ENCODE measurements at places on chromosomes 16 and 17.
A peak's percentile ranks its signal among the peaks of the same experiment; 100 is the strongest.

DNA sequence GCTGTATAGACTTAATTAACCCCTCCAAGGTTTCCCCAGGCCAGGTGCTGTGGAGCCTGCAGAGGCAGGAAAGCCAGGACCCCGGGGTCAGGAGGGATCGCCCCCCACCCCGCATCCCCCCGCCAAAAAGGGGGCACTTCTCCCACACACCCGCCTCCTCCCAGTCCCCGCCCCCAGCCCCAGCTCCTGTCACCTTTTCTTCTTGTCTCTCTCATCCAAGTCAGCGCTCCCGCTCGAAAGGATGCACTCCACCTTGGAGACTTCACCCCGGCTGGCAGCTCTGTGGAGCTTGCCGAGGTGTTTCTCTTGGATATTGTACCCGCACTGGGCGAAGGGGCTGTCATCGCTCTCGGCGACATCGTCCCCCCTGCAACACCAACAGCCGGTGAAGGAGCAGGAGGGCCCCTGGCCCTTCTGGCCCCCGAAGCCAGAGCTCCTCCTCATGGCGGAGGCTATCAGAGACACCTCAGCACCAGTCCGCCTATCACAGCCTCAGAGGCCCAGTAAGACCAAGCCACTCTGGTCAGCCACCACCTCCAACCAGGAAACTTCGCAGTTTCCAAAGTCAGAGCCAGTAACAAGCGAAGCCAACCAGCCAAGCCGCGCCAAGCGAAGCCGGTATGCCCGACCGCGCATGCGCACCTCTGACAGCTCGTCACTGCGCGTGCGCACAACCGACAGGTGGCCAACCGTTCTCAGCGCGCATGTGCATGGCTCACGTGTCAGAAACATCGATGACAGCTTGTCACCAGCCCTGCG is 52.5 kb downstream of the SHCBP1 start:
- no peak for DNase-seq

DNA sequence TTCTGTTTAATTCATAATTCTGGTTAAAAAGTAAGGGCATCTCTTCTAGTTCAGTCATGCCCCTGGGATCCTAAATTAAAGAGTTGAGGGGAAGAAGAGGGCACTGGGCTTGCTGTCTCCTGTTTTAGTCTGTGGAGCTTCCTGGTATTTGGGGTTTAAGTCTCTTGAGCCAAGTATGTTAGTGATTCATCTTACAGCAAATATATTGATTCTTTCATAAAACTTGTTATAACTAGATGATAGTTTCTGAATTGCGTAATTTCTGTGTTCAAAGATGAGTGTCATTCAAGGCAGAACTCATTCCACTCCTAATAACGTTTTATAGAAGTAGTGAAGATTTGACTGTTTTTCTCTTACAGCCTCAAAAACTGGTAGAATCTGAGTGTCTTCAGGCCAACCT is 1.7 kb downstream of the TXNDC17 start:
- DNase-seq, result no peak

DNA sequence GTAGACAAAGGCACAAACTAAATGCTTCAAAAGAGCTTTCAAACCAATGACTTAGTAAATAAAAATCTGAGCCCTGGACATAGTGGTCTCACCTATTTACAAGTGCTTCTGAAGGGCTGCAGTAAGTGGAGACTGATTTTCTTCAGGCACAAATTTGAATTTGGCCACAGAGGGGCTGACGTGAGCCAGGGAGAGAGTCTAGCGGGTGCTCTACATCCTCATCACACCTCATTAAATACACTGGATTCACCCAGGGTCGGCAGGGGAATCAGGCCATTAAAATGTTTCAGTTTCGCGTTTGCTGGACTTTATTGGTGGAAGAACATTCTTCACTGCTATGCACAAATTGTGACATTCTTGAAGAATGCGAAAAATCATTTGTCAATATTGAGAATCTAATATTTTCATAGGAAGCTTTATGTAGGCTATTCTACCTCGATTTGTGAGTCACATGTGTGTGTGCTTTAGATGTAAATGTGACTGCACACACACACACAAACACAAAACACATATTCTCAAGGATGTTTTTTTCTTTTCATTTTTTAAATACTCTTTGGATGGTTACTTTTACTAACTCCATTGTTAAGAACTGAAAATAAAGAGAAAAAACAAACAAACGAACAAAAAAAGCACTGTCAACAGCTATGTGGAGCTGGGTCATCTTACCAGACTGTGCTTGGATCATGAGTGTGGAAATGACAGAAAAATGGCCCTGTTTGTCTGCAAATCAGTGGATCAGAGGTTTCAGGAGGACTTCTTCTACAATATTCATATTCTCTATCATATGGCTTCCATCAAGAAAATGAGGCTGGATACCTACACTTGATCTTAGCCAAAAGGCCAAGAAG is 58.9 kb downstream of the CDH11 start:
- no peak for DNase-seq

DNA sequence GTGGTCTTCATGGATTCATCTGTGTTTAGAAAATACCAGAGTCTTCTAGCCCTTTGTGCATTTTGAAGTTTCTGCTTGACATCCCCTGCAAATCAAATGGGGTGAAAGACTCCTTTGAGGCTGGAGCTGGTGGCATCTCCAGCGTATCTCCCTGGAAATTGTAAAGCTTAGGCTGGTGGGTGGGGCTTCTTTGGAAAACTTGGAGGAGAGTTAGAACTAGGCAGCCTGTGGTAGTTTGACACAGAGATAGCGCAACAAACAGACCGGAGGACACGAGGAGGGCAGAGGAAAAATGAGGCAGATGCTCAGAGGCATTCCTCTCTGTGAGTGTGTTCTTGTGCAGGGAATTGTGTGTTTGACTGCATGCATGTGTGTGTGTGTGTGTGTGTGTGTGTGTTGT is 116.3 kb downstream of the IRX5 start:
- no peak for DNase-seq

DNA sequence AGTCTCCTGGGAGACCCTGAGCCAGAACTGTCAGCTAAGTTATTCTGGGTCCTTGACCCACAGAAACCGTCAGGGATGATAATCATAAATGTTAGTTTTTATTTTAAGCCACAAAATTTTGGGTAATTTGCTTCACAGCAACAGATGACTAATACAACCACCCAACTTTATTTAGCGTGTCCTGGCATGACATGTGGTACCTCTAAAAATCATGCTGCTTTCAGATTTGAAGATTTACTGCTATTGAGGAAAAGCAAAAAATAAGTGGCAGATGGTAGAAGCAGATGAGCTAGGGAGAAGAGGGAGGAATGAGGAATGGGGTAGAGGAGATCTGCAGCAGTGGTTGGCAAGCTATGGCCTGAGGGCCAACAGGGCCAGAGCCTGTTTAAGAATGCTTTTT is 90.4 kb downstream of the TMEM100 start:
- DNase-seq, result no peak

GRCh38 chr17:1108765-1109605 is 70.8 kb downstream of the ABR start:
- DNase-seq, result peak; percentile 66

- no peak for DNase-seq
These were observed 332.8 kb downstream of the MAF start for GRCh38 chr16:79267781-79268180.

GRCh38 chr17:19760746-19761145 is 12.6 kb upstream of the ALDH3A1 start:
- DNase-seq, result no peak

- DNase-seq, result no peak
These were observed 27.8 kb downstream of the COG4 start for GRCh38 chr16:70495425-70496182.

- DNase-seq, result no peak
These were observed 40.8 kb upstream of the NACA2 start for GRCh38 chr17:61631800-61632199.

Data from GM19239 (cell line).